Muscle of leg (tissue), 16 donors: ENCODE measurements at places on chromosomes 11 and 22. TPM values are rescaled to one million over a fixed set of nuclear protein-coding genes. Genes with fewer than 3 reads are reported as not detected.

The THY1 gene
- 161 TPM for total RNA-seq

DNA sequence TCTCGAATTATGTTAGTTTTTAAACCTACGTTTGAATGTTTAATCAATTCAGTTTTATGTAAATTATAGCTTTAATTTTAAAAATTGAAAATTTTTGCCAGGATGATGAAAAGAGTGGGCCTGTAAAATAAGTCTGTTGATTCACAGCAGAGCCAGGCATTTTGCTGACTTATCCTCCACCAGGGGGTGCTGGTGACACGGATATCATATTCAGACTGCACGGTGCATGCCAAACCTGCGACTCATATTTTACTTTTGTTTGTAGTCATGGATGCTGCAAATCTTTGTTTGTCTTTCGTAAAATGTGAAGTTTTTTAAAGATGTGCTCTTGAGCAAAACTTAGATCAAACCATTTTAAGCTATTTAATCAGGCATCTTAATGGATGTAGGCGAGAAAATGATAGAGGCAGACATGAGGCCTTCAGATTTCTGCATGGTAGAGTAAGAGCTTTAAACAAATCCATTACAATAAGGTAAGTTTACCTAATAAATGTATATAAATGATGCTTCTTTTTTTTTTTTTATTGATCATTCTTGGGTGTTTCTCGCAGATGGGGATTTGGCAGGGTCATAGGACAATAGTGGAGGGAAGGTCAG is 3.6 kb upstream of the OR8B3 start:
- peak; percentile 74 for DNase-seq
- no peak overlapping the region for H3K4me3 ChIP-seq
- H3K4me1 ChIP-seq: no peaks in the 10 kb centered on the region
- no peaks in the 10 kb centered on the region for H3K27me3 ChIP-seq
- no peaks in the 10 kb centered on the region for H3K36me3 ChIP-seq

DNA sequence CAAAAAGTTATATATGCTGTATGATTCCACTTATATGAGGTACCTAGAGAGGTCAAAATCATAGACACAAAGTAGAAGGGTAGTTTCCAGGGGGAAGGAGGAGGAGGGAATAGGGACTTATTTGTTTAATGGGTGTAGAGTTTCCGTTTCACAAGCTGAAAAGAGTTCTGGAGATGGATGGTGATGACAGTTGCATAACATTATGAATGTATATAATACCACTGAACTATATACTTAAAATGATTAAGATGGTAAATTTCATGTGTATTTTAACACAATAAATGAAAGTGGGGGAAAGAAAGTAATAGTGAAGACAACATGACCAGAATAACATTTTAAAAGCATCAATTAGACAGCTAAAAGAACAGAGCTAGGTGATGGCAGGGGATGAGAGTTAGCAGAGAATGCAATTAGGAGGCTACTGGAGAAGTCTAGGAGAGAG is 51.2 kb downstream of the MRTFA start:
- no peaks in the 10 kb centered on the region for H3K27me3 ChIP-seq
- H3K27ac ChIP-seq: no peak overlapping the region
- no peak overlapping the region for H3K4me3 ChIP-seq
- peaks cover 12% of the 10 kb centered on the region for H3K36me3 ChIP-seq

DNA sequence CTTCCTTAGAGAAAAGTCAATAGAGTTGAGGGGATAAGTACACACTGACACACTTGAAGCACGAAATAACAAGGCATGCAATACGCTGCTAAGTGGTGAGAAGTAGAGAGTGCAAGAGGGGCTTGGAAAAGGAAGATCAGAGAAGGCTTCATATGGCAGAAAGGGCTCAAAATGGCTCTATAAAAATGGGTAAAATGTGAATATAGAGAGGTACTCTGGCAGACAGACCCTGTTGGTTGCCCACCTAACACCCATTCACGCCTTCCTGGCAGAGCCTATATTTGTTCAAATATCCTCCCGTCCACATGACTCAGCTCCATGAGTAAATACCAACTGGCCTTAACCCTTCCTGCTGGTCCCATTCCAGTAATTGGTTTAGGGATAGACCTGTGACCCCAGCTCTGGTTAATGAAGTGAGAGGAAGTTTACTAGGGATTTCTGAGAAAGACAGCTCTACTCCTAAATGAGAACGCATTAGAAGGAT is 38.9 kb upstream of the CCDC34 start:
- no peak overlapping the region for H3K27ac ChIP-seq
- no peak for DNase-seq
- H3K27me3 ChIP-seq: no peaks in the 10 kb centered on the region
- H3K36me3 ChIP-seq: no peaks in the 10 kb centered on the region
- no peak overlapping the region for H3K4me3 ChIP-seq
- peaks cover 15% of the 10 kb centered on the region for H3K4me1 ChIP-seq

GRCh38 chr11:41245184-41245583 is 214.3 kb downstream of the LRRC4C start:
- no peak overlapping the region for H3K27ac ChIP-seq
- no peak for DNase-seq
- no peaks in the 10 kb centered on the region for H3K27me3 ChIP-seq
- H3K4me1 ChIP-seq: no peaks in the 10 kb centered on the region
- H3K4me3 ChIP-seq: no peak overlapping the region
- H3K36me3 ChIP-seq: no peaks in the 10 kb centered on the region

- no peaks in the 10 kb centered on the region for H3K27me3 ChIP-seq
- H3K4me1 ChIP-seq: peaks cover 15% of the 10 kb centered on the region
- DNase-seq: peak; percentile 30
- peak overlapping the region; percentile 99 for H3K4me3 ChIP-seq
- H3K36me3 ChIP-seq: peaks cover 46% of the 10 kb centered on the region
Observed at GRCh38 chr22:41469218-41469851, 418 bp downstream of the ACO2 start.

DNA sequence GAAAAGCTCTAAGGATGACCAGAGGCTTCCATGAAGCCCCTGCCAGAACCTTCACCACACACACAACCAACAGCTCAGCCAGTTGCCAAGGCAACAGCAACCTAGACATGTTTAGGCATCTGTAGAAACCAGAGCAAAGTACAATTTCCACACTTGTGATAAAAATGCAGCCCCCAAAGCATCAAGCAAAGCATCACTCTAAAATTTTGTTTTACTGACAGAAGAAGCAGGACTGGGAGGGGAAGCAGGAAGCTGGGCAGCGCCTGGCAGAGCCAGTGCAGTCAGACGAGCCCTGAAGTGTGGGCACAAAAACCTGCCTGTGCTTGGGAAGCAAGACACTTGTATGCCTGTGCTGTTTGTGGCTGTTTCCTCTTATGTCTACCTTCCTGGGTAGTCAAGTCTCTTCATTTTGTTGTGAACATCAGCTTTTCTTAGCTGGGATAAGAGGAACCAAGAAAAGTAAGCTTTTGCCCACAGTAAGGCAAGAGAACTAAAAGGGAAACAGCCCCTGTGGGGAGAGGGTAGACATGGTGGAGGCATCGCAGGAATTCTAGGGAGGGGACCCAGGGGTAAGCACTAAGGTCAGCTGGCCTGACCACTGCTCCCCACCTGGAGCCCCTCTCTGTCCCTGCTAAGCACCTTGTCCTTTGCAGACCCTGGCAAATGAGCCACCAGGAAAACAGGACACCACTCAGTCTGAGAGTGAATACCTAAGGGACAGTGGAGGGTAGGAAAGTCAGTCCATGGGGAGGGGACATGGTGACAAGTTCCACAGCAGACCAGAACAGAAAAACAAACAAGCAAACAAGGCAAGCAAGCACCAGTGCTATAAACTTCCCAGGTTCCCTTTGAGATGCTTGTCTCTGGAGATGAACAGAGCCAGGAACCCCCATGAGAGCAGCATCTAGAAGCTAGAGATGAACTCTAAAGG is 13.4 kb downstream of the PACSIN2 start:
- H3K4me1 ChIP-seq: peaks cover 24% of the 10 kb centered on the region
- H3K27me3 ChIP-seq: no peaks in the 10 kb centered on the region
- no peak overlapping the region for H3K4me3 ChIP-seq
- no peak overlapping the region for H3K27ac ChIP-seq
- H3K36me3 ChIP-seq: no peaks in the 10 kb centered on the region

The PTGDR2 gene
- 0.62 TPM for total RNA-seq
